ENCODE measurements at places on chromosomes 3 and 15.

GRCh38 chr3:123303976-123304560, 102.3 kb downstream of the SEC22A start:
- DNase-seq: no peak

DNA sequence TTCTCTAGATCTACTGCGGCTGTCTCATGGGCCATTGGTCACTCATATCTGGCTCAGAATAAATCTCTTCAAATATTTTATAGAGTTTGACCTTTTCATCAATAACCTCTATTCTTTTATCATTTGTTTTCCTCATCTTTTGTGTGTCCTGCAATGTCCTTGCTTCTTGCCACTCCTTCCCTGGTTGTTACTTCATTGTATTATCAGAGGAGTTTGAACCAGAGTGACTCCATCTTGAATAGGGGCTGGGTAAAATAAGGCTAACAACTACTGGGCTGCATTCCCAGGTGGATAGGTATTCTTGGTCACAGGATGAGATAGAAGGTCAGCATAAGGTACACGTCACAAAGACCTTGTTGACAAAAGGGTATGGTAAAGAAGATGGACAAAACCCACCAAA, 9.9 kb upstream of the LPCAT4 start:
- no peak for DNase-seq

- DNase-seq: no peak
Observed at GRCh38 chr3:23128655-23129054, 74.5 kb upstream of the UBE2E2 start.

- DNase-seq: no peak
Observed at GRCh38 chr15:68697711-68698690, 119.2 kb downstream of the CORO2B start.

GRCh38 chr3:52270252-52270754, 8.1 kb downstream of the WDR82 start:
- no peak for DNase-seq

DNA sequence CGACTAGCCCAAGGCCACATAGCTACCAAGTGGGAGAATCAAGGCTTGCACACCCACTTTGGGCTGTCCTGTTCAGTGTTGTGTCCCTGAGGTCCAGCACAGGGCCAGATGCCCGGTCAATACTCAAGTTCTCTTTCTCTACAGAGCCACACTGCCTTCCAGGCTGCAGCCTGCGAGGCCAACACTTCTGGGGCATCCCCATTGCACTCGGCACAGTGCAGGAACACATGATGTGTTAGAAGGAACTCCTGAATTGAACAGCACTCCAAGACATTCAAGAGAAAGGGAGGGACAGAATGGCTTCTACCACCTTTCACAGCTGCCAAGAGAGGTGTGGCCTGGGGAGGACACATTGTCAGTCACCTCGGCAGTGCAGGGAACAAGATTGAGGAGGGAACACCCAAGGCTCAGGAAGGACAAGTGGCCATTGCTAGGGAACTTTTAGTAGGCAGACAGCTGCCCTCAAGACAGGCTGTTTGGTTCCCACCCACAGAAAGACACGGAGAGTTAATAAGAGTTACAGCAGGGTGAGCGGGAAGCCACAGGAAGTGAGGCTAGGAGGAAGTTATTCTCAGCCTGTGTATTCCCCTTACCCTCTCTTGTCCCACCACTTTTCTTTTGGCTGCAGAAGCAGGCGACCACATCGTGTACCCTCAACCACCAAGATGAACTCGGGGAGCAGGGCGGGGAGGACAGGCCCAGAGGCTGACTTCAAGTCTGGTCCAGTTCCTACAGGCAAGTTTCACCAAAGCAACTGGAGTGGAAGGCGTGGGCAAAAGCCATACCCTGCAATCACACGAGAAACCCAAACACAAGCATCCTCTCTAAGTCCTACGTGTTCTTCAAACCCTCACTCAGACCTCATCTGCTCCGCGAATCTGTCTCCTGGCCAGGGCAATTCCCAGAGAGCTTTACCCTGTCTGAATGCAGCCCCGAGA, 69.4 kb downstream of the SRGAP3 start:
- DNase-seq: no peak

GRCh38 chr3:185216607-185216958, 37.3 kb downstream of the EHHADH start:
- no peak for DNase-seq

GRCh38 chr3:110944782-110945181, 126.8 kb upstream of the NECTIN3 start:
- DNase-seq: no peak

DNA sequence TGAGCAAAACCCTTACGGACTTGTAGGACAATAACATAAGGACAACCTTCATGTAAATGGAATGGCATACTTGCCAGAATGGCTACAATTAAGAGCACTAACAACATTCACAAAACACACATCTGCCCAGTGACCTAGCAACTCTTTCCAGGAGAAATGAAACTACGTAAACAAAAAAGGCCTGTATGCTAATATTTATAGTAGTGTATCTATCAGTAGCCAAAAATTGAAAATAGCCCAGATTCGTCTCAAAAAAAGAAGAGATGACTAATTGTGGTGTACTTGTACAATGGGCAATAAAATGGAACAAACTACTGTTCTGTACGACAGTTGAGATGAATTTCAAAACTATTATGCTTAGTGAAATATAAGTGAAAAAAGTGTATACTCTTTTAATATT, 38.4 kb downstream of the CMC1 start:
- no peak for DNase-seq

DNA sequence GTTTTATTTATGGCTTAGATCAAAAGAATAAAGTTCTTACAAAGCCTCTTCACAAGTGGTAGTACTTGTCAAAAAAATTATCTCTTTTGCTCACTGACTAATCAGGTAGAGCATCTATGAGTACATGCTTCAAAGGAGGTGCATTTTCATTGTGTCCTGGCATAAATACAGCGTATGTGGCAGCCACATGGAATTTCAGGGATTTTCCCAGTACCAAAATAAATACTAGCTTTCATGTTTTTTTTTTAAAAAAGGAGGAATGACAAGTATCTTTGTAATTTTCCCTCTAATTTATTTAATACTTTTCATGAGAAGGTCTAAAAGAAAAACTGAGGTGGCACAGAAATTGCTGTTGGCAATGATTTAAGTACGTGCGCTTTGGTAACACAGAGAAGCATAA, 597.8 kb upstream of the ALCAM start:
- no peak for DNase-seq

DNA sequence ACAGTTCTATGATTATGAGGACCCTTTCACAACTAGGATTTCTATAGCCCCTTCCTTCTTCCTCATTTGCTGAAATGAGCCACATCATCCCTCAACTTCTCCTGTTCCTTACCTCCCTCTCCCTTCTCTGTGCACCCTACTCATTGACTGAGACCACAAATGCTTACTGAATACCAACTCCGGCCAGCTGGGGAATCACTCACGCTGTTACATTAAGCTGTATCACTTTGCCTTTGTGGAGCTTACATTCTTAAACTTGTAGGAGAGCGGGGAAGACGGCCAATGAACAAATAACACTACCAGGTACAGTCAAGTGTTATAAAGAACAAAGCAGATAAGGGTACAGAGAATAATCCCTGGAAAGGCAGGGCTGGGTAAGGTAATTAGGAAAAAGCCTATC, 5.7 kb downstream of the SUCLG2 start:
- no peak for DNase-seq

DNA sequence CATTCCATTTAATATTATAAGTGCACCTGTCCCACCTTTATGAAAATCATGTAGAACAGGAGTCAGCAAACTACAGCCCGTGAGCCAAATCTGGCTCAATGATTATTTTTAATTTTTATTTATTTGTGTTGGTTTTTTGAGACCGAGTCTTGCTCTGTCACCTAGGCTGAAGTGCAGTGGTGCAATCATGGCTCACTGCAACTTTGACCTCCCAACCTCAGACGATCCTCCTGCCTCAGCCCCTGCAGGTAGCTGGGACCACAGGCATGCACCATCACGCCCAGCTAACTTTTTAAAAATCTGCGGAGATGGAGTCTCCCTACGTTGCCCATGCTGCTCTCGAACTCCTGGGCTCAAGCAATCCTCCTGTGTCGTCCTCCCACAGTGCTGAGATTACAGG, 42.0 kb downstream of the MYO1E start:
- DNase-seq: no peak

DNA sequence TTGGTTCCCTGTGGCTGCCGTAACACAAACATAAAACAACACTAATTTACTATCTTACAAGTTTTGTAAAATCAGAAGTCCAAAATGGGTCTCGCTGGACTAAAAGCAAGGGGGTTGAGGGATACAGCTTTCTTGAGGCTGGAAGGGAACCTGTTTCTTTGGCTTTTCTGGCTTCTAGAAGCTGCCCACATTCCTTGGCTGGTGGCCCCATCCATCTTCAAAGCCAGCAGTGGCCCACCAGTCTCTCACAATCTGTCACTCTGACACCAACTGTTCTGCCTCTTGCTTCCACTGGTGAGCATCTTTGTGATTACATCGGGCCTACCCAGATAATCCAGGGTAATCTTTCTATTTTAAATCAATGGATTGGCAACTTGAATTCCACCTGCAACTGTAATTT, 1.1 kb upstream of the ANPEP start:
- DNase-seq: no peak

DNA sequence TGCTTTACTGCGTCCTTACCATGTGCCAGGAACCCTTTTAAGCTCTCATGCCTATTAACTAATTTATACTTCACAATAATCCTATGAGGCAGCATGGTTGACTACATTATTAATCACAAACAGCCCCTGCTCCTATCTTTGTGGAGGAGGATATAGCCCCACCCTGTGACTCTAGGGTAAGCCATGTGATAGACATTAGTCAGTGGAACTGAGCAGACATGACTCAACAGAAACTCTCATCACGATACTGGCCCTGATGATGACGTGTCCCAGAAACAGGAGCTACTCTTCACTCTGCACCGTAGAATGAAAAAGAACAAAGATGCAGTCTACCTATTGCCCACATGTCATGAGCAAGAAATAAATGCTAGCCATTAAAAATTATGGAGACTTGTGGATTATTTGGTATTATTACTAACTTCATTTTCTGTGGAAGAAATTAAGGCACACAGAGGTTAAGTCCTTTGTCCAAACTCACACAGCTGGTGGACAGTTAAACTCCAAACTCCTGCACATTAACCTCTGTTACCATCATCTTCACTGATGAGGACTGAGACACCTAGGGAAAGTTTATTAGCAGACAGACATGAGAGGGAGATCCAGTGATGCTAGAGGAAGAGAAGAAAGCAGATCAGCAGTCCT, 51.2 kb downstream of the CFAP20DC start:
- DNase-seq: no peak

DNA sequence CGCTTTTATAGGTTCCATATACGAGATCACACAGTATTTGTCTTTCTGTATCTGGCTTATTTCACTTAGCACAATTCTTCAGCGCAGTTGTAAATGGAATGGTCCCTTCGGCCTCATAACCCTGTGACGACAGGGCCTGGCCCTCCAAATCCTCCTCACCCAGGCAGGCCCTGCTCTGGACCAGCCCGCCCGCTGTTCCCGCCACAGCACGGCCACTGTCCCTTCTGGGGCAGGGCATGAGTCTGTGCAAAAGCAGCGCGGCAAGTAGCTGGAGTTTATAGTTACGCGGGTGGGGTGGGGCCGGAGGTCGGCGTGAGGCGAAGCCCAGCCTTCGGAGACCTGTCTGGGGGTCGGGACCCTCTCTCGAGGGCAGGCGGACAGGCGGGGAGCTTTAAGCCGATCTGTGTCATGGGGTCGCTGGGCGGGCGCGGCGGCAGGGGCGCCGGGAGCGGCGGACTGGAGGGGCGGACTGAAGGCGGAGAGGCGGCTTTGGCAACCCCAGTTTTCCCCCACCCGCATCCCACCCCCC, 543 bp downstream of the ARPIN start:
- DNase-seq: no peak

DNA sequence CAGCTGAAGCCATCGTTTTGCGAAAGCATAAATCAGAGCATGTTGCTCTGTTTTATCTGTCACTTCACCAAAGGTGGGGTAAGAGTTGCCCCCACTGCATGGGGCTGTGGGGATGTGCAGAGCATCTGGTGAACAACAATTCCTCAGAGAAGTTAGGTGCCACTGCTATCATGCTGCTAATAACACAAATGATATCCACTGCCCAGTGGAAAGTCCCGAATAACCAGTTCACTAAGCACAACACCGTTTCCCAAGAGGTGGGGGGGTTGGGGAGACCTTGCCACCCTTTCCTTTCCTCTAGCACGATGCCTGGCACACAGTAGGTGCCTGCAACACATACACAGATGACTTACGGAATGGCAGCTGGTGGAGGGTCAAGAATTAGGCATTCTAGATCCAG, 38.6 kb downstream of the FAM3D start:
- no peak for DNase-seq

DNA sequence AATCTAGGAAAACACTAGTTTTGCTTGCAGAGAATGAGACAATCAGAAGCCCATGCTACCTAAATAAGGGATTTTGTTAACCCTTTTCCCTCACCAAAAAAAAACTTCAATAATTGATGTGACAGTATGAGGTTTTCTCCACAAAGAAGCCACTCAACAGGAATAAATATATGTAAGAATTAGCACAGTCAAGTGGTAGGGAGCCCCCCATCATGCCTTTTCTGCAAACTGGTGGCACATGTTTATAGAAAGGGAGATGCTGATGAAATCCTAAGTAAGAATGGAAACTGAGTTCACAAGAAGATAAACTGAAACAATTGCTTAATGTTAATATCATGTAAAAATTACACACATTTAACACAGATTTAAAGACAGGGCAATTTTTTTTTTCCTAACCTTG, 51.0 kb downstream of the PHC3 start:
- DNase-seq: no peak

GRCh38 chr3:12929801-12930200, 88.4 kb upstream of the RPL32 start:
- no peak for DNase-seq

GRCh38 chr3:66490984-66491383, 9.8 kb downstream of the LRIG1 start:
- DNase-seq: no peak

GRCh38 chr3:158105710-158106253, 438 bp downstream of the SHOX2 start:
- DNase-seq: no peak

- no peak for DNase-seq
Observed at GRCh38 chr15:59779110-59779509, 90.0 kb upstream of the BNIP2 start.

DNA sequence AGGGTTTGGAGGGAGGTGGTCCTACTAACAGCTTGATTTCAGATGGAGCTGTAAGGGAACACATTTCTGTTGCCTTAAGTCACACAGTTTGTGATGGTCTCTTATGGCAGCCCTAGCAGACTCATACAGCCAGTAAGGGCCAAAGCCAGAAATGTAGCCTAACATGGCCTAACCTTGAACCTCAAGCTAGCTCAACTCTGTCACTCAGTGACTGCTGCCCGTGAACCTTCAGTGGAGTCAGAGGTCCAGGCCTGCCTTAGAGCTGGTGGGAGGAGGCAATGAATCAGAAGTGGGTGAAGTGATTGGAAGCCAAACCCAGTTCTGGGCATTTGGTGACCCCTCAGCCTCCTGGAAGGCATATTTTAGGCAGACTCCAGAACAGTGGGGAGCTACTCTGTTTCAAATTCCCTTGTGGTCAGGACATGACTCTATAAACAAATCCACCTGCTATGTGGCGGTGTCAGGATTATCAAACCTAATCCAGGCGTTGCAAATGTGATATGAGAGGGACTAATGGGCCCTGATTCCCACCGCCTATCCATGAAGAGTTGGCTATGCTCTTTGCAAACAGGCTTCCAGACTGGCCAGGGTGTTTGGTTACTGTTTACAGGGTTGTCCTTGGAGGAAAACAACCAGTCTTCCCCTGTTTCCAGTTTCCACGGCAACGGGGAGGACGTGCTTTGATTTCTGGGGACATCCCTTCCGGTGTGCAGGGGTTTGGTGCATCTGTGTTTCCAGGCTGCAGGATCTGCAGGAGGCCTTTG, 105.9 kb upstream of the AGBL1 start:
- no peak for DNase-seq

Measured in stimulated activated CD4-positive, alpha-beta T cell treated with anti-CD3 and anti-CD28 coated beads, Interleukin-2, amount 100 ng/mL, for 4 hours (primary cell).